ENCODE measurements at places on chromosomes 5 and 9.

DNA sequence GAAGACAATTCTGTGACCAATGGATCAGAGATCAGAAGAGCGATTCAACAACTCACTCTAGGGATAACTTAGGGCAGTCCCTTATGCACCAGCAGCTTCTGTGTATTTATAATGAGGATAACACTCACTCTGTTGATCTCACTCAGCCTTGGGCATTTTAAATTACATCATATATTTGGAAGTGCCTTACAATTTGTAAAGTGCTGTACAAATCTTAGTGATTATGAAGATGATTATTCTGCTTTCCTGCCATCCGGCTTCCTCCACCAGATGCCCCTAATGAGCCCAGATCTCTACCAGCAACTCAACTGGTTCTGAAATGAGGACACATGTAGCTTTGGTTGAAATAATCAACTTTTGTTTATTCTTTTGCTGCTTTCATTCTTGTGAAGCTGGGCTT lies 105.3 kb downstream of the PCSK1 start:
- no peak for DNase-seq

DNA sequence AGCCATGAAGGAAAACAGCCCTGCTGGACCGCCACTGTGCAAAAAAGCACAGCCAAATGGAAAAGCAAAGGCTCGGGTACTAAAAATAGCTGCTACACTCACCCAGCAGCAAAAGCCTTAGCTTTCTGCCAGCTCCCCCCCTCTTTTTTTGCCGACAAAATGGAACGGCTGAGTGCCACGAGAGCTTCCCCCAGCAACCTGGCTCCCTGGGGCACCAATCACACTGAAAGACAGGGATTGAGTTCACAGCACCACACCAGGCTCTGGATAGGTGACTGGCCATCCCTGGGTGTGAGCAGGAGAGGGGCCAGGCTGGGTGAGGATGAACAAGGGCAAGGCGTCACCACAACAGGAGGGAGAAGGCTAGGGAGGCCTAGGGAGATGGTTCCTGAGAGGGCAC lies 66.7 kb downstream of the SIL1 start:
- DNase-seq: no peak

DNA sequence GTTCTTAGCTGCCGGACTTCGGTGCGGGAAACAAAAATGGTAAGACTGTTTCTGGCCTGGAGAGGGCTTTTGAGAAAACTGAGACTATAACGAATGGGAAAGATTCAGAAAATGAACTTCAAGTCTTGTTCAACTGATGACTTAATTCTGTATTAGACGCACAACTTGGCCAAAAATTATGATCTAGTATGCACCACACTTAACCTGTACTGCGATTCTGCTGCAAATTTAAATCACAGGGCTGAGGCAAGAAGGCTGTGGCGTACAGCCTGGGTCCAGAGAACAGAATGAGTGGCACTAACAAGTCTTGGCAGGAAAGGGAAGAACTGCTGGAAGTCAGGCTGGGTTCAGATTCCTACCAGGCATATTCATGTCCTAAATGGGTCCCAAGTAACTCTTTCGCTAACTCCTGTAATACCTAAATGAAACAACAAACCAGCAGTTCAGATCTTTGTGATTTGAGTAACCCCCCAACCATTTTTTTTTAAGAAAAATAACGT lies 781 bp upstream of the COL23A1 start:
- no peak for DNase-seq

DNA sequence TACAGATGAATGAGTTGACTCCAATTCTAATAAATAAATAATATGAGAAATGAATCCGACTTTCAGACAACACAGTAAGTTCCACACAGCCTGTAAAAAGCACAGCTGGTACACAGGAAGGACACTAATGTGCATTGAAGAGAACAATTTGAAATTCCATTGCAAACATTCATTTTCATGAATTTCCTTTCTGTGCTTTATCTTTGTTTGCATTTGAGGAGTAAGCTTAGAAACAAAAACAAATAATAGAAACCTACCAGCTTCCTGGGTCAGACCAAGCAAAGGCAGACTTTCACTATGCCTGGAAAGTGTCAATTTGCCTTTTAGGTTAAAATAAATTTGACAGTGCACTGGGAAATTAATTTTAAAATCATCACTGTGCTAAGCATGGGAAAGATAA lies 143.8 kb upstream of the VLDLR start:
- no peak for DNase-seq

DNA sequence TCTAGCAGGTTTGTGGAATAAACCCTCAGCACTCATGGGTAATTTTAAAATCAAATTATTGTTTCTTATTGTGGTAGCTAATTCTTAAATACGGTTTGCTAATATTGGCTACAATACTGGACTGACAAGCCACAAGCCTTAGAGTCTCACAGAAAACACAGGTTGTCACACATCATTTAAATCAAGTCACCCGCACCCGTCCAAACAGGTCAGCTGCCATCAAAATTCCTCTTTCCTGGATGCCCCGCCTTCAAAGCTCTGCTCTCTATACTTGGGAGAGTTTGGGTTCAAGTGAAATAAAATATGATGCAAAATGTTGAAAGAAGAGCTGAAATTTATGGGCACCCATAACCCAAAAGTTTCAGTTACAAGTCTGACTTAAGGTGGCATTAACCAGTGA lies 12.3 kb upstream of the SUSD1 start:
- DNase-seq: no peak

DNA sequence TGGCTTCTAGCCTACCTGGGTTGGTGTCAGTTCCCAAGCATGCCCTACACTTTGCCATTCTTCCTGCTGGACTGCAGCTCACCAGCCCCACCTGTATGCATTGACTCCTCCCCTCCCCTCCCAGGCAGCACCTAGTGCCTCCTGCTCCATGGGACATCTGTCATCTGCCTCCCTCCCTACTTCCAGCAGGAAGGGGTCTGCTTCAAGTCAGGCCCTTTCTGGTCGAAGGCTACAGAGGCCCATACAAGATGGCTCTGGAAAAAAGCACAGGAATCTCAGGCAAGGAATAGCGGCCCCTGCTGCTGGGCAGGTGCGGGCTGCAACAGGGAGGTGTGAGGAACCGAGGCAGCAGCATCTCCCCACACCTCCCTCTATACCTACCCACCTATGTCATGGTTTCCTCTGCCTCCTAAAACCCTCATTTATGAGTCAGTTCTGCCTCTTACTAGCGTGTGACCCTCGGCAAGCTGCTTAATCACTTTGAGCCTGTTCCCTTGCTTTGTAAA lies 19.7 kb downstream of the WWC1 start:
- no peak for DNase-seq

GRCh38 chr9:109452761-109453160 lies 45.3 kb downstream of the PTPN3 start:
- DNase-seq: no peak

DNA sequence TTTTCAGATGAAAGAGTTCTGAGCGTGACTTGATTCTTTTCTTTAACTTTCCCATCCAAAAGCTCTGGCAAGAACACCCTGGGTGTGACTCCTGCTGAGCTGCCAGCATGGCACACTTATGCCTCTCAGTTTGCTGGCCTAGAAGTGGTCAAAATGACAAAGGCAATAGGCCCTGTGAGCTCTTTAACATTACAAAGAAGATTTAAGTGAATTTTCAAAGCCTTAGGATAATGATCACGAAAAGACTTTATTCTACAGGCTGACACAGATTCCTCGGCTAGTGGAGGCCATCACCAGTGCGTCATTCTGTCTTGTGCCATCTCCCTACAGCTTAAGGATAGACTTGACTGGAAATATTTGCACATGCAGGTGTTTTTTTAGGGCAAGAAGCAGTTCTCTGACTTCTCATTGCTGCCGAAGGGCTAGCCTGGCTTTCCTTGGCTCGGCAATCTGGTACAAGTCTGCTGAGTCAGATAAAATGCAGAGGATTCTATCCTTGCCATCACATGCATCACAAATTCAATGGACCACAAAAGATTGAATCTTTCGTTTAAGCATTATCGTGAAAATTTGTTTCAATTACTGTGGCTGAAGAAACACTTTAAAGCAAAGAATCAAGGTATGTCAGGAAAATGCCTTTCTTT lies 311.5 kb downstream of the COX7C start:
- DNase-seq: no peak

DNA sequence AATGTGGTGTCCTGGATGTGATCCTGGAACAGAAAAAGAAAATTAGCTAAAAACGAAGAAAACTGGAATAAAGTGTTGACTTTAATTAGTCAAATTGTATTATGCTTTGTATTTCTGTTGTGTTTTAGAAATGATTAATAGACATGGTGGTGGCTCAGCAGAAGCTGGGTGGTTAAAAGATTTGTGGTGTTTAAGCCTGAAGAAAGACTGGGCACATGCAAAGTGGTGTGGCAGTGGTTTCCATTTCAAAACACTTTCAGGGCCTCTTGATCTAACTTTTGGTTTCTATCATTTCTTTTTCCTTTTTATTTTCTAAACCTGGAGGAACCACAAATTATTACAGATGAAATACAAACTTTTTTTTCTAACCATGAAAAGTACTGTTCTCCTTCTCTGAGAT lies 44.1 kb downstream of the ADGRV1 start:
- no peak for DNase-seq

GRCh38 chr5:78648359-78649210 lies at the start of gene LHFPL2:
TSS of gene LHFPL2 (minus strand) at chr5:78648772. CDS start at chr5:78510213, 138,559 bp downstream.
- peak; percentile 8 for DNase-seq

GRCh38 chr9:82284758-82285157 lies 296.2 kb downstream of the SPATA31D1 start:
- DNase-seq: no peak

DNA sequence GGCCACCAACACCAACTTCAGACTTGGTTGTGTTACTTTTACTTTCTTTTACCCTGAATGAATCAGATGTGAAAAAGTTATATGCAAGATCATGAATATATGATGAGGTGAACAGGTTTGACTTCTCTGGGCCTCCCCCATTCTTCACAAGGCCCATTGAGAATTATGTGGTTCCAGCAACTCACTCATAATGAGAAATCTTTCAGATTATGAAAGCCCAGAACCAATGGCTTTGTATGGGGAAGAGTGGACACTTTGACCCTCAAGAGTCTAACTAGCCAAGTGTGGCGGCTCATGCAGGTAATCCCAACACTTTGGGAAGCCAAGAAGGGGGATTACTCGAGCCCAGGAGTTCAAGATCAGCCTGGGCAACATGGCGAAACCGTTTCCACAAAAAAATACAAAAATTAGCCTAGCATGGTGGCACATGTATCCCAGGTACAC lies 16.1 kb upstream of the LNPEP start:
- DNase-seq: peak; percentile 36

DNA sequence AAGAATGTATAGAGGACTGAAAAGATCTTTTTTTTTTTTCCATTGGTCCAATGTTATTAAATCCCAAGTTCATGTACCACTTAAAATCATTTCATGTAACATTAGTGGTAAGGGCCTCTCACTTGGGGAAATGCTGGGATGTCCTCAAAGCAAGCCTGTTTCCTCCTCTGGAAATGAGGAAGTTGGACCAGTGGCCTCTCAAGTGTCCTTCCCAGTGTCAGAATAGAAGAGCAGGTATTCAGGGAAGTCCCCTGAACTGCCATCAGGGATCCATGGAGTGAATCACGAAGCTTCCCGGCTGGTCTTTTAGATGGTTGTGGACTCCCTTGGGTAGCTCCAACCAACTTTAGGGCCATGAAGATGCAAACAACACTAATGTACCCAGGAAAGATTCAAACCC lies 55.2 kb upstream of the AFAP1L1 start:
- no peak for DNase-seq

GRCh38 chr5:151483647-151484046 lies 36.2 kb downstream of the SLC36A1 start:
- DNase-seq: no peak

- no peak for DNase-seq
Observed at GRCh38 chr9:16316456-16316855, 554.0 kb downstream of the BNC2 start.

DNA sequence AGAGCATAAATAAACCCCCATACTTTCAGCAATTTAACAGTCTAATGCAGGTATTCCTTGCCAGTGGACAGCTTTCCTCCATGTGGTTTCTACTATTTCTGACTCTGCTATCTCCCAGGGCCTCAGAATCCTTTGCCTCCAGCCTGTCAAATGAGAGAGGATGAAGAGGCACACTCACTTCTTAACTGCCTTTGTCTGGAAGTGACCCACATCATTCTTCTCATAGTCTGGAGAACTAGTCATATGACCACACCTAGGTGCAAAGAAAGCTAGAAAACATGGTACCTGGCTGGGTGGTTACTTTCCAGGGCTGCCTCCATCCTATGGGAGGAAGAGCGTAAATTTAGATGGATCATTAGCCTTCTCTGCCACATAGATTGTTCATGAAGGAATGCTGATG lies 22.5 kb downstream of the PALM2AKAP2 start:
- no peak for DNase-seq

DNA sequence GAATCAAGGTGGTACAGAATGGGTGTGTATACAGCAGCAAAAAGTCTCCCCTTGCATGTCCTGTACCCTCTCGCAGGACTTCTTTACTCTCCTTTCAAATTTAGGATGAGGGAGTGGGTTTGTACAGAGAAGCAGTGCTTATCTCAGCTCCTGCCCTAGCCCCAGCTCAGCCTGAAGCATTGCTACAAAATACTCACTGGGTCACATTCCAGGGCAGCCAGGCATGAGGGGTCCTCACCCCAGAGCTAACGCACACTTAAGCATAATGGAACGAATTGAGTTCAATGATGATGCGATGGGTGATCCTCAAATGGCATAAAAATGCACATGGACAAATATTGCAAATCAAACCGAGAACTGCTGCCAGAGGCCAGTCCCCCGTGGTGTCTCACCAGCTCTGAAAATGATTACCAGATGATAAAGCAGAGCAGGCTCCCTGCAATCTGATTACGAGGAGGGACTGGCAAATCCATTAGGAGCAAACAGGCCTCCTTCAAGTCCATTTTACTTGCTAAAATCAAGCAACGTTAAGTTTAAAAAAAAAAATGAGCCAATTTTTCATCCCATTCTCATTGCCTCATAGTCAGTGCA lies 231.6 kb upstream of the TAS2R1 start:
- no peak for DNase-seq

DNA sequence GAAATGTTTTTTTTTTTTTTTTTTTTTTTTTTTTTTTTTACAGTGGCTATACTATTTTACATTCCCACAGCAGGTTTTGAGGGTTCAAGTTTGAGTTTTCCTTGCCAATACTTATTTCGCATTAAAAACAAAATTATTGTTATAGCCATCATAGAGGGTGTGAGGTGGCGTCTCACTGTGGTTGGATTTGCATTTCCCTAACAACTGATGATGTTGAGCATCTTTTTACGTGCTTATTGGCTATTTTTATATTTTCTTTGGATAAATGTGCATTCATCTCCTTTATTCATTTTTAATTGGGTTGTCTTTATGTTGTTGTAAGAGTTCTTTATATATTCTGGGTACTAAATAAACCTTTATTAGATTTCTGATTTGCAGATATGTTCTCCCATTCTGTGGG lies 18.9 kb upstream of the UBLCP1 start:
- no peak for DNase-seq

- no peak for DNase-seq
Observed at GRCh38 chr5:135232958-135233357, 166.1 kb downstream of the MACROH2A1 start.

Data from stimulated activated CD4-positive, alpha-beta T cell treated with anti-CD3 and anti-CD28 coated beads, Interleukin-1b, Interleukin-23, amount 100 ng/mL, for 48 hours (primary cell).